ENCODE measurements at places on chromosomes 11 and 22.

DNA sequence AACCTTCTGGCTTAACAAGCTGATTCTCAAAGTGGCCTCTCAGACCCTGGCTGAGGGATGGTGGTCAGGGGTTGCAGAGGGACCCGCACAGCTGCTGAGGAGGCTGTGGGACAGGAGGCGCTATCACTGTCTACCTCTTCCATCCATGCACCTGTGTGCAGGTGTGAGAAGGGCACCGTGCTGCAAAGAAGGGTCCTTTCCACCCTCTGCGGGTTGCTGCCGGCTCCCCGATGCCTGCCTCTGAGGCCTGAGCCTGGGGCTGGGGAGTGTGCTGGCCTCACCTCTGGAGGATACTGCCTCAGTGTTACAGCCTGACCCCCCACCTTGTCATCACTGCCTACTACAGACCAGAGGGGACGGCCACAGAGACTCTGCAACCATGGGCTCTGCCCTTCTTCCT, 66.1 kb upstream of the B3GAT1 start:
- DNase-seq, result no peak

DNA sequence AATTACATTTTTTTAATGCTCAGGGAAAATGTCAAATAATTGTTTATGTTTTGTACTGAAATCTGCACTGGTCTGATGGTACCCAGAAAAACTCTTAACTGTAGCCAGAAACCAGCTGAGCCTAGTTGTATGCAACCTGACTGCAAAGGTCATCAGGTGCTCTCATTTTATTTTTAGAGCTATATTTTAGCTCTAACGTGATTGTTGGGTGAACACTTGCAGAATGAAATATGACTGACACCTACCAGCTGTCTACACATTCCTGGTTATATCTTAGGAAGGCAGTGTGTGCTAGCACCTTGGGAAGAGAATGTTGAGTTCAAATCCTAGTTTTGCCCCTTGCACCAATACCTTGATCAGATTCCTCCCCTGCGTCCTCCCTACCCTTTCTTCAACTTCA, 23.6 kb downstream of the PTPRJ start:
- DNase-seq, result no peak

- DNase-seq, result no peak
These were observed 5.2 kb downstream of the TP53AIP1 start for GRCh38 chr11:128937480-128937879.

DNA sequence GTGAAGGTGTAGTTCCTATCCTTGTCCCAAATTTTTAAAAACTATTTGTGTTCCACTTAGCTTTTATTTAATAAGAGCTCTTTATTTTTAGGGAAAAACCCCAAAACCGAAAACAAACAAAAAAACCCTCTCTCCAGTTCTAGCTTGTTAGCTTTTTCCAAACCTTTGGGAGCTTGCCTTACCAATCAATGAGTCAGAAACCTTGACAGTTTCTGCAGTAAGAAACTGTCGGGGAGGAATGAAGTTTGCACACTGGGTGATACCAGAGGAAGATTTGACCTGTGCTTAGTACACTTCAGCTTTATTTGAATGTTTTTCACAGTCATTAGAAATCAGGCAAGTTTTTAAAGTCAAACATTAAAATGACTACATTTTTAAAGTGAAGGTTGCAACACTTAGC, 105.0 kb downstream of the FAT3 start:
- DNase-seq, result peak; percentile 24

- DNase-seq, result no peak
These were observed 65.5 kb upstream of the THY1 start for GRCh38 chr11:119488256-119488995.

DNA sequence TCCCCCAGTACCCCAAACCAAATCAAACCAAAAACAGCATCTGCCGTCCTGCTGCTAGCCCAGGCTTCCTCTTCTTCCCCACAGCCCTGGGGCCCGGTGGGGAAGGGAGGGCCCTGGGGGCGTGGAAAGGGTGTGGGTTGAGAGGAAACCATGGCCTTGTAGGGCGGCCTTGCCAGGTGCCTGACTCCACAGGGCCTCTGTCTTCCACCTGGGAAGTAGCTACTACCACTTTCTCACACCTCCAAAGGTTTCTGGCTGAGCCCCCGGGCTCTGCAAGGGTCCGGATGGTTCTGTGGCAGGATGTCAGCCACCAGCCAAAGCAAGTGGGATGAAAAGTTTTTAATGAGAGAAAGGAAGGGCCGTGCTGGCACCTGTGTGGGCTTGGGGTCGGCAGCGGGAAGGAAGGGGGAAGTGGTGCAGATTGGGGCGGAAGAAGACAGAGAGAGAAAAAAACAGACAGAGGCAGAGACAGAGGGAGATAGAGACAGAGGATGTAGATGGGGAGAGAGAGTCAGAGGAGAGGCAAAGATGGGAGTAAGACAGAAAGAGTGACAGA, 10.5 kb downstream of the TPST2 start:
- no peak for DNase-seq

DNA sequence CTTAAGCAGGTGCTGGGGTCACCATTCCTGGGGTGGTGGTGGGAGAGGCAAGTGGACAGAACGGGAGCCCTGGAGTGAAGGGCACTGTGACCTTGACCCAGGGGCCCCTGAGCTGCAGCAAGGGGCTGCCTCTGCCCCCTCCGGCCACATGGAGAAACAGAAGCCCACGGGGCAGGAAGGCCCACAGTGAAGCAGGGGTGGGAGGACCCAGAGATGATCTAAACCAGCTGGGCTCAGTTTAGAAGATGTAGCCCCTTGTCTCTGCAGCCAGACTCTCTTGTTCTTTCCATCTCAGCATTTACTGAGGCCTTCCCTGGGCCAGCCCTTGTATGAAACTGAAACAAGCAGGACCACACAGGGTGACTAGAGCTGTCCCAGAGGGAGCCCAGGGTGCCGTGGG, 30.5 kb downstream of the WNT11 start:
- DNase-seq, result no peak
